ENCODE measurements at places on chromosomes 3 and 15.

GRCh38 chr3:66692042-66692765 is 191.4 kb upstream of the LRIG1 start:
- DNase-seq: no peak

DNA sequence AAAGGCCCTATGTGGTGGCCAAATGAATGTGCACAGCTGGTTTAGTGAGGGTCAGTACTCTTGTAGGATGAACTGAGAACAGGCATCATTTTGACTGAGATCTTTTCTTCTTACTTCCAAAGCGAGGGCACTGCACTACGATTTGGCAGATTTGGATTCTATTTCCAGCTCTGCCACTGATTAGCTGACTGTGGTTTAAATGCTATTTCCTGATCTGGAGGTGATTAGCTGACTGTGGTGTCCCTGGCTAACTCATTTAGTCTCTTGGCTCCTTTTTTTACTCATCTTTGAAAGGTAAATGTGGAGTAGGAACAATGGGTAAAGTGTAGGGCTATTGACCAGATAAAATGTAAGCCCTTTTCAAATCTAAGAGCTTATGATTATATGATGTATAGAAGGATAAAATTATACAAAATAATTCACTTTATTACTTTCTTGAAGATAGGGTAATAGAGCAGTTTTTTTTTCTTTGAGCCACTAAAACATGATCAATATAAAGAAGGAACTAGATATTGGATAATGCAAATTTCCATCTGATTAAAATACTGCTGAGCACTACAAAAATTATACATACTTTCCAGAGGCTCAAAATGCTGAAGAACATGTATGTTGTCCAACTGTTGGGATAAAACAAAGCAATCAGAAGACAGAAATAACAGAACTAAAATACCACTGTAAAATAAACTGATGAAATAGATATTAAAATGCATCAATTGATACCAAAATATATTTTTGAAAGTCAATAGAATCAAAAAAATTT is 39.7 kb upstream of the PLOD2 start:
- no peak for DNase-seq

DNA sequence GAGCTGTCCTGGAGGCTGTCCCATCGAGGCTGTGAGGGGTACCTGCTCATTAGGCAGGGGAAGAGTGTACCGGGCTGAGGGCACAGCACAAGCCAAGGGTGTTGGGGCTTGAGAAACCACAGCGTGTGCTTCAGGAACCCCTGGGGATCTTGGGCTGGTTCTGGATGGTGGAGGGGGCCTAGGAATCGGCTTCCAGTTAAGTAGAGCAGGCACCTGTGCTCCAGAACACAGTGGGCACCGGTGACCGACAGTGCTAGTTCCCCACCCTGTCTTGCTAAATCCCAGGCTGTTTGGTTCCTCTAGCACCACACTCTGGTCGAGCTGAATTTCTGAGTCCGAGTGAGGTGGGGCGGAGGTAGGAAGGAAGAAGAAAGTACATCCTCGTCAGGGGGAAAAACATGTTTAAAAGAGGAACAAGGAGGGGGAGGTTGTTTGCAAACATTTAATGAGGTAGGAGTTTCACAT is 29.1 kb downstream of the SLC6A6 start:
- DNase-seq: no peak

GRCh38 chr15:52102463-52102862 is 10.1 kb downstream of the BCL2L10 start:
- no peak for DNase-seq

GRCh38 chr3:5874931-5875341 is 687.4 kb downstream of the EDEM1 start:
- no peak for DNase-seq

DNA sequence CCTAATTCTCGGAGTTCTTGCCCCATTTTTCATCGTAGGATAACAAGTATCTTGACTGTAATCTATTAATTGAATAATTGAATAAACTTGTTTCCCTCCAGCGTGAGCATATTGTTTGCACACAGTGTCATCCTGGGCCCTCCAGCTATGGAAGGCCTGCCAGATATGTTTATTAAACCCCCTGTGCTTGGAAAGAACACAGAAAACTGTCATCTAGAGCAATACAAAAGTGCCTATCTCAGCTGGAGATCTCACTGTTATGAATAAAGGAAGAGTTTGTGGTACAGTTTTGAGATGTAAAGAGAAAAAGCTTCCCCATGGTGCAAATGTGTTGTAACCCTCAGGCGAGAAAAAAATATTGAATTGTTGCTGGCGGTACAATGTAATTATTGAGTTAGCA is 405.9 kb downstream of the SOX2 start:
- no peak for DNase-seq

- no peak for DNase-seq
Measured at GRCh38 chr15:68315495-68316031, 38.0 kb downstream of the FEM1B start.

GRCh38 chr3:63046580-63046979 is 171.4 kb upstream of the CADPS start:
- no peak for DNase-seq

DNA sequence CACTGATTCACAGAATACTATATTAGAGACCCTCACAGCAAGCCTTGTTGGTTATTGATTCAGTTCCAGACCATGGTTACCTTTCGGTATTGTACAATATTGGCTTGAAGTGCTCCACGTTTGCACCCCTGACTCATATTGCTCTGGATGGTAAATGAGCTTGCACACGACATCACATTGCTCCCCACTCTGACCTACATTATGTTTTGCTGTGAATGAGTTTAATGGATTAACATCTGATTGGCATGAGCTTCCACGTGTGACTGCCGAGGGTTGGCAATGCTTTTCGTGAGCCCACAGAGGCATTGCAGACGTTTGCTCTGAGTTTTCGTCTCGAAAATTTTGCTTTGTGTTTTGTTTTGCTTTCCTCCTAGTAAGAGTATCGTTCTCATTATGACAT is 225.8 kb upstream of the ICE2 start:
- DNase-seq: no peak

- DNase-seq: no peak
Measured at GRCh38 chr3:122843604-122844003, 48.7 kb downstream of the SLC49A4 start.

DNA sequence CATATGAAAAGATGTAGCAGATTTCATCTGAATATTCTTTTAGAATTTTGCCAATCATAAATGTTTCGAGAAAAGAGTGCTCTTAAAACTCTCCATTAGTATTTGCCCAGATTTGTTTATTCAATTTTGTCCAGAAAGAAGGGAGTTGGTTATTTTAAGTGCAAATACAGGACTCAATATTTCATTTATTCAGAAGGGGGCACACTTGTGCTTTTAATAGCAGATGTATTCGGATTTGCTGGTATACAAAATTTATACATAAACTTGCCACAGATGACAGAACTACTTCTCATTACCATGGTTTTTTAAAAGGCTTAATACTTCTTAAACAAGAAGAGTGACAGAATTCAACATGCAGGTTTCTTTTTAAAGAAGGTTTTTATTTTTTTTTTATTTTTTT is 69.8 kb upstream of the GRM7 start:
- no peak for DNase-seq

GRCh38 chr3:149214702-149215101 is 6.9 kb downstream of the CP start:
- DNase-seq: no peak

DNA sequence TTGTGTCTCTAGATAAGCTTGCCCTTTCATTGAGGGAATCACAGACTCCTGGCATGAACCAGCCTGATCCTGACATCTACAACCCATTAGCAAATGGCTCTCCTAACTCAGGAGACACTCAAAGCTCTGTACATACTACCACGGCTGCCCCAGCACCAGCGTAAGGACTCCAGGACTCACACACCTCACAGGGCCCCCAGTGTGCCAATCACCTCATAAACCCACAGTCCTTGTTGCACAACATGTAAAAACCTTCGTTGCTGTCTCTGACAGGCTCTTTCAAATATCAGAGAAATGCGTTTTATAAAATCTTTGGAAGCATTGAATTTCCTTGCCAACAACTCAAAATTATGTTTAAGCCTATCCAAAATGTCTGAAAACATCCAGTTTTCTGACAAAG is 7.3 kb downstream of the FYCO1 start:
- DNase-seq: no peak
